ENCODE measurements at places on chromosomes 3 and 15. TPM values are rescaled to one million over a fixed set of nuclear protein-coding genes. Genes with fewer than 3 reads are reported as not detected.
A peak's percentile ranks its signal among the peaks of the same experiment; 100 is the strongest.

- no peak overlapping the region for H3K27ac ChIP-seq
- no peak for DNase-seq
- no peak overlapping the region for H3K4me3 ChIP-seq
Measured at GRCh38 chr3:31246293-31247062, 286.2 kb upstream of the STT3B start.

- no peak overlapping the region for H3K4me3 ChIP-seq
- DNase-seq = no peak
- no peaks in the 10 kb centered on the region for H3K27me3 ChIP-seq
Measured at GRCh38 chr3:178561239-178561638, 25.0 kb downstream of the KCNMB2 start.

DNA sequence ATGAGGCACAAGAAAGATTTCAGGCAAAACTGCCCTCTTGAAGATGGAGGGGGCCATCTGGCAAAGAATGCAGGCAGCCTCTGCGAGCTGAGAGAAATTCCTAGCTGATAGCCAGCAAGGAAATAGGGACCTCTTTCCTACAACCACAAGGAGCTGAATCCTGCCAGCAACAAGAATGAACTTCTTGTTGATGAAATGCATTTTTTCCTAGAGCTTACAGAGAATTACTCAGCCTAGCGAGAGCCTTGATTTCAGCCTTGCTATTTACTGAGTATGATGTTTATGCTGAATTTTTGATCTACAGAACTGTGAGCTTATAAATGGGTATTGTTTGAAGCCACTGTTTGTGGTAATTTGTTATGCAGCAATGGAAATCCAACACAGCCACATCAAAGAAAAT is 148.5 kb upstream of the NAALADL2 start:
- no peak overlapping the region for H3K27ac ChIP-seq
- H3K36me3 ChIP-seq = no peaks in the 10 kb centered on the region
- no peak overlapping the region for H3K4me3 ChIP-seq
- H3K27me3 ChIP-seq = no peaks in the 10 kb centered on the region

DNA sequence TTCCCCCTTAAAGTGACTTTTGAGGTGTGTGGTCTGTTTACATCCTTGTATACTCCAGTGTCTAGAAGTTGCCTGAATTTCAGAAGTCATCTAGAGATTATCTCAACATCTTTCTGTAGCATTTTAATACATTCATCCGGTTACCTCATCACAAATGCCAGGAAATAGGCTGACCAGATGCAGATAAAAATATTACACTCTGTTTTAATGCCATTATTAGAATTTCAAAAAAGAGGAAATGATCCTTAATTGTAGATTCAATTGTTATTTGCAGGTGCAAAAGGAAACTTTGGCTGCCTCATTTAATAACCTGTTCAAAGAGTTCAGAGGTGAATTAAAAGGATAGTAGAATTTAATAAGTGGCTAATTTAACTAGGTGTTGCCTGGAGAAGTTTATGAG is 290.9 kb downstream of the C3orf38 start:
- H3K27ac ChIP-seq = no peak overlapping the region
- no peaks in the 10 kb centered on the region for H3K4me1 ChIP-seq
- H3K27me3 ChIP-seq = no peaks in the 10 kb centered on the region
- no peak overlapping the region for H3K4me3 ChIP-seq
- H3K36me3 ChIP-seq = no peaks in the 10 kb centered on the region

- no peaks in the 10 kb centered on the region for H3K27me3 ChIP-seq
- H3K27ac ChIP-seq = no peak overlapping the region
Measured at GRCh38 chr3:179970746-179971145, 66.0 kb downstream of the PEX5L start.

The SOX14 gene
- not detected for total RNA-seq

DNA sequence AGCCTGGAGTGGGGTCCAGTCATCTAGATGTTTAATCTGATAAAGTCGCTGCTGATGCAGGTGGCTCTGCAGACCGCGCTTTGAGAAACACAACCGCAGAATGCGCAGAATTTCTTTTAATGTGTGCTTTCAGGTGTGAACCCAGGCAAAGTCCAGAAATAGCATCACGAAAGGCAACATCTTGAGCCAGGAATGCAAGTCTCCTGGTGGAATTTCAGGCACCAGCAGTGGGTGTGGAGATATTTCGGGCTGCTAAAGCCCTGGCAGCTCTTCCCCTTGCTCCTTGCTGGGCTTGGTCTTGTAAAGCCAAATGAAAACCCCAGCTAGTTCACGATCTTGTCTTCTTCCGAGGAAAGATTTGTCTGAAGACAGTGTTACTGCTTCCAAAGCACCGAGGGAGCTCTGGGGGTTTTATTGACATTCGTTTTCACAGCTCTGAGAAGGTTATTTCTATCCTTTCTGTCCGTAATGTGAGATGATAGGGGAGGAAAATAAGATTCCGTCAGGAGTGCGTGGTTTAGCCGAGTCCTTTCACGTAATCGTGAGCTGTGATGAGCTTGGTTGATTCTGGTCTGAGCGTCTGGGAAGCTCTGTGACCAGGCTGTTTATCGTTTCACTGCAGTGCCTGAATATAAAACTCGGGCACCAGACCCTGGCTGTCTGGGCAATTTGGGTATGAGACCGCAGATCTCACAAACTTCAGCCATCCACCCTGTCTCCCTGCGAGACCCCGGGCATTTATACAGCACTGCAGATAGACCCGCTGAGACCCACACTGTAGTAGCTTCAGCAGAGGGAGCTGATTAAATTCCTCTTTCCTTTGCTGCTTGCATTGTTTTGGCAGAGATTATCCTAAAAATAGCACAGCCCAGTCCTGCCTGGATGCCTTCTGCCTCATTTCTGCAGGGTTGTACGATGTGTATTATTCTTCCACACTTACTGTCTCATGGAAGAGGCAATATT is 67.0 kb upstream of the SLC25A26 start:
- no peak for DNase-seq
- H3K4me3 ChIP-seq = no peak overlapping the region
- H3K4me1 ChIP-seq = no peaks in the 10 kb centered on the region
- no peaks in the 10 kb centered on the region for H3K27me3 ChIP-seq
- H3K27ac ChIP-seq = no peak overlapping the region

The CPEB1 gene
- 4.9 TPM for total RNA-seq

DNA sequence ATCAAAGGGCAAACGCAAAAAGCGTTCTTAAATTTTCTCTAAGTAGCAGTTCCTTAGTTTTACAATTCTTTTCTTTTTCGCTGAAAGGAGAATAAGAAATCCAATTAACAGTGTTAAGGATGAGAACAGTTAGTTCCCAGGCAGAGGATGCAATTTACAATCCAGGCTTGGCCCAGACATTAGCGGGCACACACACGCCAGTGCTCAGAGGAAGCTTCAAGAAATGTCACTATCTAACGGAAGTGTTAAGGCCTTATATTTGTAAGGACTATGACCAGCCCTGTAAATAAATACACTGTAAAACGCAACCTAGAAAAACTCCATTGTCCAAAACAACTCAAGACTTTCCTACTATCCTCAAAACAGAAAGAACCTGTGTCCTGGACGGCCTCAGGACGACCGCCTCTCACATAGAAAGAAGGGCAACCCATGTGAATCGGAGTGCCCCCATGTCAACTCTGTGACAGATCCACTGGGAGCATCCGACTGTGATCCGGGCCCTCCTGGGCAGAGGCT is 1.3 kb downstream of the ACAP2 start:
- no peaks in the 10 kb centered on the region for H3K27me3 ChIP-seq
- peaks cover 10% of the 10 kb centered on the region for H3K4me1 ChIP-seq
- no peaks in the 10 kb centered on the region for H3K36me3 ChIP-seq
- H3K27ac ChIP-seq = peak overlapping the region; percentile 95
- peak; percentile 62 for DNase-seq
- peak overlapping the region; percentile 94 for H3K4me3 ChIP-seq

DNA sequence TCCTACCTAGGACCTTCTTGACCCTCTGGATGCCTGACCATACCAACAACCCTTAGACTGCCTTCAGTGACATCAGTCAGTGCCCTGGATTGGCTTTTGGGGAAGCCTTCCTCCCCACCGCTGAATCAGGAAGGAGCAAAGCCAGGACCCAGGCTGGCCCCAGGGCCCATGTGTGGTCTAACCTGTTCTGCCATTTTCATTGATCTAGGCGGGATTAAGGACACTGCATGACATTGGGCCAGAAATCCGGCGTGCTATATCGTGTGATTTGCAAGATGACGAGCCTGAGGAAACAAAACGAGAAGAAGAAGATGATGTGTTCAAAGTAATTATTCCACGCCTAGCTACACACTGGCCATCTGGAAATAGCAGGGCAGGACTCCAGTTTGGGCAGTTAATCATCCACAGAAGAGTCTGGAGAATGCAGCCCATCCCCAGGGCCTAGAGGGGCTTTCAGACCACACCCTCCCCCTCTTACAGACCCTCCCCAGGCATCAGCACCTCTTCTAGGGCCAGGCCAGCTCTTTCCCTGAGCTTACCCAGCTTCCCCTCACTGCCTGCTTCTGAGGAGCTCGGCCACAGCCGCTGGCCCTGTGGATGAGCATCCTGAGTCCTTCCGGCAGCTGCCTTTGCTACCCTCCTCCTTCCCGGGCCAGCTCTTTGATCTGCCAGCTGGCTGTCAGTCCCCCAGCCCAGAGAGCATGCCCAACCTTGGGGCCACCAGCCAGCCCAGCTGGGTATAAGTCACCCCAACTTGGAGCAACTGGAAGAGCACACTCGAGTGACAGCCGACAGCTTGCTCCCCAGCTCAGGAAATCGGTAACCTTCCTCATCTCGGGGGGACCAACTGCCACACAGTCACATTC is 45.9 kb downstream of the CHDH start:
- DNase-seq = peak; percentile 40
- H3K4me3 ChIP-seq = no peak overlapping the region
- H3K27ac ChIP-seq = no peak overlapping the region
- H3K4me1 ChIP-seq = no peaks in the 10 kb centered on the region

DNA sequence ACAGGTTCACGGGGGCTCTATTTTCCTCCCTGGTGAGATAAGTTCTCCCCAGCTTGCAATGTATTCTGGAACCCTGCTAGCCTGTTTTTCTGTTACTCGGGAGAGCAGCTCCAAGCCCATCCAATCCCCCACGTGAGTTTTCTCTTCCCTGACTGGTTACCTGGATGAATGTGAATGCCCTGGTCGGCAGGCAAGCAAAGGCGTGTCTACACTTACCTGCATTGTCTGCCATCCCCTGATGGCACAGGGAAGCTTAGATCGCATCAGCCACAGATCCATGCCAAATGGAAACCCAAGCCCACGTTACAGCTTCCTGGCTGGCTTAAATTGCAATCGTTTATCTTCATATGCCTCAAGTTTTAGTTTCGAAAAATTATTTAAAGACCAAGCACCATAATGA is 149.9 kb downstream of the FOXP1 start:
- H3K36me3 ChIP-seq = no peaks in the 10 kb centered on the region
- H3K4me1 ChIP-seq = no peaks in the 10 kb centered on the region
- no peak overlapping the region for H3K4me3 ChIP-seq
- no peak overlapping the region for H3K27ac ChIP-seq

GRCh38 chr15:55774113-55774970 is 31.4 kb upstream of the PRTG start:
- H3K36me3 ChIP-seq = no peaks in the 10 kb centered on the region
- no peaks in the 10 kb centered on the region for H3K27me3 ChIP-seq
- DNase-seq = peak; percentile 52

The PRSS50 gene
- 0.14 TPM for total RNA-seq

DNA sequence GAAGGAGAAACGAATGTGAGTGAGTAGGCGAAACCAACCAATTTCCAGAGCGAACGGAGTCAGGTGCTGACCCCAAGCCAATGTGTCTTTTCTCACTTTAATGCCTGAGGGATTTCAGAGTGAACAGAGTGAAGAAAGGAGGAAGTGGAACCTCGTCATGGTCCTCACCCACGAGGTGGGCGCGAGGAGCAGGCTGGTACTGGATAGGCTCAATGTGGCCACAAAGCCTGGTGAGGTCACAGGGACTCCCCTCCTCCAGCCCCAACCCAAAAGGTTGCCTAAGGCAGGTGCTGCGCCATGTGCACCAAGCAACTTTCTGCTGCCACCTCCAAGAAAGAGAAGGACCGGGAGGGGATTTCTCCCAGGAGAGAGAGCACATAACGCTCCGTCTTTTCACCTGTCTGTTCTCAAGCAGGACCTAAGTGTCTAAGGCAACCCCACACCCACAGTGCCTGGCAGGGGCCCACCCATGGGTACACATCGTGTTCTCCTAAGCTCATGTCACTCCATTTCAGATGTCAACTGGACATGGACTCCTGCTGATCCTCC is 3.8 kb downstream of the NRROS start:
- no peak overlapping the region for H3K27ac ChIP-seq
- DNase-seq = peak; percentile 59
- H3K36me3 ChIP-seq = no peaks in the 10 kb centered on the region
- H3K4me1 ChIP-seq = no peaks in the 10 kb centered on the region

- H3K27ac ChIP-seq = no peak overlapping the region
- no peaks in the 10 kb centered on the region for H3K36me3 ChIP-seq
- H3K27me3 ChIP-seq = no peaks in the 10 kb centered on the region
- no peaks in the 10 kb centered on the region for H3K4me1 ChIP-seq
Measured at GRCh38 chr3:116517308-116517707, 72.0 kb upstream of the LSAMP start.

The TERB2 gene
- total RNA-seq = not detected

The SRGAP3 gene
- 15.6 TPM for total RNA-seq

DNA sequence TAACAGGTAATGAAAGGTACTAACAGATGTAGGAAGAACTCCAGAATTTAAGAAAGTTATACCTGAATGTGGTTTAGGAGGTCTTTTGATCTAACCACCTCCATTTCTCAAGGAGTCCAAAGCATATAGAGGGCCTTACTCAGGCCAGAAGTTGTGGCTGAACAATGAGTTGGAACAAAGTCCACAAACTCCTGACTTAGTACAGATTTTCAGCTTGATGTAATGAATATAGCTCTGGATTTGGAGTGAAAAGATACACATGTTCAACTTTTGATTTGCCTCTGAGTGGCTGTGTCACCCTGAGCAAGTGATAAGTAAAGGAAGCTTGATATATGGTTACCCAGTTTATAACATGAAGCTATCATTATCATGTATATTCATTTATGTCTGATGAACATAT is 390.1 kb downstream of the LPP start:
- no peak for DNase-seq
- H3K36me3 ChIP-seq = no peaks in the 10 kb centered on the region
- peaks cover 11% of the 10 kb centered on the region for H3K4me1 ChIP-seq
- H3K27me3 ChIP-seq = no peaks in the 10 kb centered on the region

The ASB14 gene
- total RNA-seq = not detected

The LNP1 gene
- total RNA-seq = 3.2 TPM

The MESP1 gene
- 7.3 TPM for total RNA-seq

The TICRR gene
- 0.42 TPM for total RNA-seq

- no peak overlapping the region for H3K4me3 ChIP-seq
- no peak for DNase-seq
- no peaks in the 10 kb centered on the region for H3K4me1 ChIP-seq
- no peak overlapping the region for H3K27ac ChIP-seq
- no peaks in the 10 kb centered on the region for H3K36me3 ChIP-seq
Measured at GRCh38 chr3:31946484-31947081, 34.5 kb downstream of the OSBPL10 start.

The SPATA12 gene
- total RNA-seq = not detected

Measured in adrenal gland (tissue), 19 donors.